ENCODE measurements at places on chromosomes 6 and 20.

DNA sequence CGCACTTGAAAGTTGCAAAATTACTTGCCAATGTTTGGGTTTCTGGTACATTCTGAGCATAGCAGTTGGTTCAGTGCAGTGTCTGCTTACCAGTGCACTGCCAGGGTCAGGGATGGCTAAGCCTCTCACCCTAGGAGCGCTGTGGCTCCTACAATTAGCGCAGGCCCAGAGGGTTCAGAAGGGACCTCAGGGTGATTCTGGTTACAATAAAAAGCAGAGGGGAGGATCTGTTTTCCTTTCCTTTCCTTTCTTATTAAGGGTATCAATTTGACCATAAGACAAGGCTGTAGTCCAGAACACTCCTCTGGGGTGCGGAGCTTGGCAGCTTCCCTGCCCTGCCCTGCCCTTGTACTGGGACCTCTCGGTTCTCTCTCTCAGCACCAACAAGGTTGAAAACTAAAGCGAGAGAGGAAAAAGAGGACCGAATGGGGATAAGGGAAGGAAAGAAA lies 2.6 kb downstream of the MAFB start:
- no peak for DNase-seq

GRCh38 chr6:144893680-144894151 lies 608.6 kb downstream of the UTRN start:
- DNase-seq = no peak

DNA sequence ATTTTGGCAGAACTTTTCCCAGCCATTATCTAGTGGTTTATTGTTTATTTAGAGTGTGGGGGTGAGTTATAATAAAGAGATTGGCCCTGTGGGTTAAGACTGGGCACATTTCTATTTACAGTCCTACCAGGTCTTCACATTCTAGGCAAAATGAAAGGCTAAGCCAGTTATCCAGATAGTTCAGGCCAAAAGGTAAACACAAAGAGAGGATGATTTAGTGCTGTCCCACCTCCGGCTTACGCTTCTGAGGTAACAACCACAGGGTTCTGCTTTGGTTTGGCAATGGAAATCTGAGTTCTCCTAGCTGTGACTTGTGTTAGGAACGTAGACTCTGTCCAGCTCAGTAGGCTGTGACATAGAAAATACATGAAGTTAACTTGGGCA lies 50.3 kb upstream of the PTPRK start:
- no peak for DNase-seq

GRCh38 chr6:149054559-149055194 lies 262.8 kb upstream of the TAB2 start:
- DNase-seq = no peak

DNA sequence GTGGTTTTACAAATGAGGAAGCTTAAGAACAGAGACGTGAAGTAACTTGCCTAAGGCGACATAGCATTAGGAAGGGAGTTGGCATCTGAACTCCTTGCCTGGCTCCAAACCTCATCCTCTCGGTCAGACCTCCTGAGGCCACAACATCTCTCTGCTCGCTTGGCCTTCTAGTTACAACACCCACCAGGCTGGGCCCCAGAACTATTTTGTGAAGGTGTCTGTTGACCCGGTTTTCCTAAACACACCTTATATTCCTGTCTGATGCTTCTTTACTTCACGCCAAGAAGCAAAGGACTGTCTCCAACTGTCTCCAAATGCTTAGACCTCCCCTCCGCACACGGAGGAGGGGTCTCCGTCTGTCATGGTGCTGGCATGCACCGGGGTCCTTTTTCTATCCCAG lies 326.6 kb downstream of the THBS2 start:
- DNase-seq = no peak

GRCh38 chr6:168428863-168429262 lies 12.1 kb upstream of the SMOC2 start:
- DNase-seq = no peak

GRCh38 chr6:157879034-157879872 lies 56.2 kb downstream of the SNX9 start:
- DNase-seq = no peak

DNA sequence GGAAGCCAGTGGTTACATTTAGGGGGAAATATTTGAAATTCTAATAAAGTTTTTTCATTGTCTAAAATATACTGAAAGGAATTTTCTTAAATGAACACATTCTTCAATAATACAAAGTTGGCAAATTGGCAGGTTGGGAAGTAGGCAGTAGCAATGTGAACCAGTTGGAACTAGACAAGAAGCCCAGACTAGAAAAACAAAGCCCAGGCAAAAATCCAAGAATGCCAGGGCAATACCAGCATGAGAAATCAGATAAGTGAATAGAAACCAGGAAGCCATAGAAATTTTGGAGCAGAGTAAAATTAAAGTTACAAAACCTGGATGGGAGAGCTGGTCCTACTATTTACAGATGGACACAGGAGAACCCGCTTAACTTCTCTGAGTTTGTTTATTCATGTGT lies 52.2 kb downstream of the TPBG start:
- no peak for DNase-seq

GRCh38 chr6:79841577-79842375 lies 105.6 kb downstream of the ELOVL4 start:
- no peak for DNase-seq
